Mesothelial cell of epicardium (in vitro differentiated cells): ENCODE measurements at places on chromosomes 3 and 15.

- peaks cover 20% of the 10 kb centered on the region for H3K36me3 ChIP-seq
- no peak overlapping the region for H3K27ac ChIP-seq
- DNase-seq, result no peak
These were observed 56.9 kb upstream of the DPH6 start for GRCh38 chr15:35602836-35603235.

- no peak overlapping the region for H3K27ac ChIP-seq
- peaks cover 10% of the 10 kb centered on the region for H3K36me3 ChIP-seq
- H3K4me3 ChIP-seq, result no peak overlapping the region
These were observed 174.6 kb downstream of the AKAP13 start for GRCh38 chr15:85554852-85555521.

DNA sequence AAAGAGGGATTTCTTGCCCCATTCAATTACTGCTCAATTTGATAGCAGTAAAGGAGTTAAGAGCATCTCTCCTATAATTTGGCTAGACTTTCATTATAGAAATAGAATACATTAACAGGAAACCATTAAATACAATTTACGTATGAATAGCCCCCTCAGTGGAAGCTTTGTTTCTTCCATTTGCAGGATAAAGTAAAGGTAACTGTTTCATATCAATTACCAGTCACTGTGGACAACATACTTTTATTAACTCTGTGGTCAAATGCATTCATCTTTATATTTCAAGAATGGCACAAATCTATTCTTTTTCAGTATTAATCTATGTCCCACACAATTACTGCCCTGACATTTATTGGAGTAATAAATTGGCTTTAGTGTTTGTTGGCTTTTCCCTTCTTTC is 613.4 kb downstream of the NLGN1 start:
- H3K27me3 ChIP-seq, result no peaks in the 10 kb centered on the region
- DNase-seq, result no peak
- H3K27ac ChIP-seq, result no peak overlapping the region
- H3K4me3 ChIP-seq, result no peak overlapping the region
- peaks cover 33% of the 10 kb centered on the region for H3K4me1 ChIP-seq

- peak overlapping the region; percentile 87 for H3K27ac ChIP-seq
- peak overlapping the region; percentile 20 for H3K4me3 ChIP-seq
- DNase-seq, result no peak
- H3K27me3 ChIP-seq, result no peaks in the 10 kb centered on the region
- H3K4me1 ChIP-seq, result peaks cover 43% of the 10 kb centered on the region
- H3K36me3 ChIP-seq, result peaks cover 6% of the 10 kb centered on the region
These were observed 63.8 kb downstream of the CHSY1 start for GRCh38 chr15:101187820-101188636.
